ENCODE measurements at places on chromosomes 2 and 18.

GRCh38 chr2:72136331-72136730 lies 11.3 kb downstream of the CYP26B1 start:
- no peak for DNase-seq

GRCh38 chr2:136281281-136282114 lies 163.5 kb upstream of the CXCR4 start:
- peak; percentile 38 for DNase-seq

- DNase-seq: no peak
Measured at GRCh38 chr2:105677901-105678300, 66.8 kb upstream of the NCK2 start.

DNA sequence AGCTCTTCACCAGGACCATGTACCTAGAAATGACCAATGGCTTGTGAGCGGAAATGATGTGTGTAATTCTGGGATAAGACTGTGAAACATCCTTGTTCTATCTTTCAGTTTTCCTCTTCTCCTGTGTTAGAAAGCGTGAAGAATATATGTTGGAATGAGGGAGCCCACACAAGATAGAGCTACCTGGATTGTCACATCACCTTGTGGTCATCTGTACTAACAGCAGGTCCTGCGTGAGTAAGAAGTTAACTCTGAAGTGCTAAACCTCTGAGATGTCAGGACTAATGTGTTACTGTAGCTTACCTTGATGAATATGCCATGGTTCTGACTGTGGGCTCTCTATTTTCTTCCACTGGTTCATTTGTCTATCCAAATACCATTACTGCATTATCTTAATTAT lies 75.6 kb downstream of the FASTKD2 start:
- DNase-seq: no peak

DNA sequence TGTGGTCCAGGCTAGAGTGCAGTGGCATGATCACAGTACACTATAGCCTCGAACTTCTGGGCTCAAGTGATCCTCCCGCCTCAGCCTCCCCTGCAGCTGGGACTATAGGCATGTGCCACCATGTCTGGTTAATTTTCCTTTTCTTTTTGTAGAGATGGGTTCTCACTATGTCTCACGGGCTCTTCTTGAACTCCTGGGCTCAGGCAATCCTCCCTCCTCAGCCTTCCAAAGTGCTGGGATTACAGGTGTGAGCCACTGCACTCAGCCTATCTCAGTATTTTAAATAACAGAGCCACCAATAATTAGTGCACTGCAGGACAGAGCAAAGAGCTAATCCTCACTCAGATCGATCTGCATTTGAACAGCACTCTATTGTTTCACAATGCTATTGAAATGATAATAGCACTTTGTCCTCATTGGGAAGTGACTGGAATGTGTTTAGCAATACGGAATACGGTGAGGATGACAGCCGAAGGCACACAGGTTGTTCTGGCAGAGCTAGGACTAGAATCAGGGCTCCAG lies 335.9 kb downstream of the DLGAP1 start:
- no peak for DNase-seq

- no peak for DNase-seq
Measured at GRCh38 chr2:191877875-191878274, 31.0 kb upstream of the CAVIN2 start.

GRCh38 chr18:10197097-10197496 lies 257.3 kb upstream of the APCDD1 start:
- no peak for DNase-seq
